ENCODE measurements at places on chromosomes 12 and 14.

- DNase-seq = no peak
These were observed 20.3 kb downstream of the OLR1 start for GRCh38 chr12:10151621-10152020.

DNA sequence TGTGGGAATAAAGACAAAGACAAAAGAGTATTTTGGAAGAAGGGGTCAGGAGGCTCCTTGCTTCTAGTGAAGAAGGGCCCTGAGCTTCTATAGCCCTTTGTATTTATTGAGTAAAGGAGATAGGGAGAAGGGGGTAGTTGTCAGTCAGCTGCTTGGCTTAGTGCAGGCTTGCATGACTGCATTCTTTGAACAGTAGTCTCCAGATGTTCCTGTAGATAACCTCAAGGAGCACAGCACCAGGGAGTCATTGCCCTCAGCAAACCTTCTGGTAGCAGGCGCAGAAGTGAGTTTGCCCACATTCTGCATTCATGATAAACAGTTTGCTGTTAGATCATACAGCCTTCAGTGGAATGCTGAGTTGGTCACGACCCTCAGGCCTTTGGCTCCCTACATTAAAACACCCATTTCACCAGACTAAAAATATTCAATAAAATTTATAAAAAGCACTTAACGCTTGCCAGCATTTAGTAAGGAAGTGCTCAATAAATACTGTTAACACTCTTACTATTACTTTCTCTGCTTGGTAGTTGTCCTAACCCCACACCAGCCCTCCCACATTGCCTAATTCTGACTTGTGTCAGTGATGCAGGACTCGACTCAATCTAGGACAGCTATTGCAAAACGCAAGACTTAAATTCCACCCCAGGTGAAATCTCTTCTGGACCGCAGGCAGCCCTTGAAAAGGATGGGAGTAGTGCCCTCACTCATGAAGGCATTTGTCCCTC is 3.0 kb upstream of the DHRS4 start:
- no peak for DNase-seq

DNA sequence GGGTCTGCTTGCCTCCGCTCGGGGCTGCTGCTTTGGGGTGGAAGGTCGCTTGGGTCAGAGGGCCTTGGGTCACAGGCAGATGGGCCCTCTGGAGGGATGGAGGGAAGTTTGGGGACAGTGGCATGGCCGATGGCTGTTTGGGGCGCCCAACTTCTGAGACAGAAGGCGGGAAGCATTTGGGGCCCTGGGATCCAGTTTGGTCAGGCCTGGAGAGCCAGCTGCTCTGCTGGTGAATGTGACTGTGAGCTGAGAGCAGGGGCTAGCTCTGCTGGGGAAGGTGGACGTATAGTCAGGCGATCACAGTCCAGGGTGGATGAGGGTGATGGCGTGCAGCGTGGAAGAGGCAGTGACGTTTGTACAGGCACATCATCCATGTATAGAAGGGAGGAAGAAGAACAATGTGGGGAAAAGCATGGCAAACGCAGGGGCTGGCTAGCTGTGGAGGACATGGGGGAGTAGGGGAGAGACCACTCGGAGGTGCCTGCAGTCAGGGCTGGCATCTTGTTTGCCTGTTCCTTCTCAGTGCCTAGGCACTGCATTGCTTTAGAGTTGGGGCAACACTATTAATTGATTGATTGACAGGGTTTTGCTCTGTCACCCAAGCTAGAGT is 57.5 kb downstream of the TSPAN9 start:
- DNase-seq = no peak

DNA sequence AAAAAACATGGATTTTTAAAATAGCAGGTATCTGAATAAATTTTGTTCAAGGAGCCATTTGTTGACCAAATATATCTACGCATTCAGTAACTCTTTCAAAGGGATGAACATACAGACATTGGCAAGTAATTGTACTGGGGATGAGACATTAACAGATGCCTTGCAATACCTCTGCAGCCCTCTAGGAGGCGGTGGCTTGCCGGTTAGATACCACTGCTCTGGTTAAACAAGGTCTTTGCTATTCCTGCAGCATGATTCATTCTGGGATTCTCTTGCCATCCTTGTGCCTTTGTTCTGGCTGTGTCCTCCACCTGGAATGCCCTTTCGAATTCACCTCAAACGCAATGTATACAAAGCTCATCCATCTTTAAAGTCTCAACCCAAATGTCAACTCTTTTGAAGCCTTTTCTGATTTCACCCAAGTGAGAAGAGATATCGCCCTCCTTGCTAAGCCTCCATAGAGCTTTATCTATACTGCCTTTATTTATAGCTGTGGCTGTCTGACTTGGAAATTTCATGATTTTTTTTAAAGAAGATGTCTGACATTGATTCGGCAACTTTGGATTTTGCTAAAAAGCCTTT is 131.0 kb upstream of the SRRM4 start:
- DNase-seq = no peak

- DNase-seq = no peak
These were observed 917.7 kb downstream of the DIO2 start for GRCh38 chr14:79293482-79294177.

DNA sequence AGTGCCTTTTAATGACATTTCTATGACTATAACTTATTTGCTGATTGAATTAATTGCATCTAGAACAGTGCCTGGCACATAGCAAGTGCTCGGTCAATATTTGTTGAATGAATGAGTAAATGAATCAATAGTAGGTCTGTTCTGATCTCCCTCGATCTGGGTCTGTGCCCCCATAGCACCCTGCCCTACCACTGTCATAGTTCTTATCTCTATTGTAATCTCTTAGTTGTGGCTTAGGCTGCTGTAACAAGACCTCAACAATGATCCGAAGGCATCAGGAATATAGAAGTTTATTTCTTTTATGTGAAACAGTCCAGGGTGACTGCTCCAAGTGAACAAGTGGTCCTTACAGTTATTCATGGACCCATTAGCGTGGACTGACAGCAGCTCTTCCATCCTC is 44.0 kb upstream of the RPH3A start:
- no peak for DNase-seq

GRCh38 chr12:2998789-2999264 is 39.6 kb downstream of the TEAD4 start:
- DNase-seq = no peak

DNA sequence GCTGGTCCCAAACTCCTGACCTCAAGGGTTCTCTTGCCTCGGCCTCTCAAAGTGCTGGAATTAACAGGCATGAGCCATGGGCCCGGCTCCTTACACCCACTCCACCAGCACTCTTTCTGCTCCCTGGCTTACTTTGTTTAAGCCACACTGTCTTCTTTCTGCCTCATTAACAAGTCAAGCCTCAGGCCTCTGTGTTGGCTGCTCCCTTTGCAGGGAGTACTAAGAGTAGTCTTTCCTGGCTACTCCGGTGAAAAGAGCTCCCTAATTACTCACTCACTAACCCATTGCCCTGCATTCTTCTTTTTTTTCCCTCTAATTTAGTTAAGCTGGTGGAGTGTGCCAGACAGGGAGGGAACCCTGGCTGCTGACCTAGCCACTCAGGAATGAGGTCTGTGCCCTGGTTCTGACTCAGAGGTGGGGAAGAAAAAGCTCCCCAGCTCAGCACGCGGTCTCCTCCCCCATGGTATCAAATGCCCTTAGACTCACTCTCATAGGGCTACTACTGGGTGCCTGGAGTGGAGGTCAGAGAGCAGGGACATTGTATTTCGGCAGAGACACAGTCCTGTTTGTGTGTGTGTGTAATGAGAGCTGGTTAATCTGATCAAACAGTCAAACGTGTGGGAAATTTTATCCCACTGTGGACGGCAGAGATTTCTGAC is 19.8 kb downstream of the GALNT6 start:
- DNase-seq = no peak

GRCh38 chr14:71905860-71906259 is 26.4 kb upstream of the RGS6 start:
- no peak for DNase-seq

GRCh38 chr12:123070267-123071081 is 80.4 kb downstream of the PITPNM2 start:
- no peak for DNase-seq

- DNase-seq = no peak
These were observed 125.4 kb downstream of the LRIG3 start for GRCh38 chr12:58794859-58795258.

DNA sequence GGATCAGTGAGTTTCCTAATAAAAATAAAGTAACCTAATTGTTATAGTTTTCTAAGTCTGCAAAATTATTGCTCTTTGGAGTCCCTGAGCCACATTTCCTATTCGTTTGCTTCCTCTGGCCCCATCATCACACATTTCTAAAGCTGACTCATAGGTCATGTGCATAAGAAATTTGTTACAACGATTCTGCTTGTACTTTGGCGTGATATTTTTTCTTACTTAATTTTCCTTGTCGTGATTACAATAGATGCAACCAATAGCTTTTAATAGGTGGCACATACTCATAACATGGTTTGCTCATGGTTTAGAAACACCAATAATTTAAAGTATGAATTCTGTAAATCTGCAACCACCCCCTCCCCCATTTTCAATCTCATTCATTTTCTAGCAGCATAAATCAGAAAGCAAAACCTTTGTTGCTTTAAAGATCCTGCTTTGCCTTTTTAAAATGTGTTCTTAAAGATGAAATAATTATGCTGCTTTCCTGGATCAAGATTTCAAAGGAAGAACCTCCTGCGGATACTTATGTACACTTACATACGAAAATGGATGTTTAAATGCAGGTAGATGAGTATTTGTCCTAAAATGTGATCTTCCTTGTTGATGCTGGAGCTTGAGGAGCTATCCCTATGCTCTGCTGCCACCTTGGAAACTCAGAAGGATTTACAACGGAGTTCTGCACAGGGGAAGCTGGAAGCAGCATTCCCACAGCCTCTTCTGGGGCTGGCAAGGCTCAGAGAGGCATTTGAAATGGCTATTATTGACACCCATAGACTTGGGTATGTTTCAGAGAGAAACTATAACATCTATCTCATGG is 1.7 kb upstream of the FLRT2 start:
- DNase-seq = no peak

DNA sequence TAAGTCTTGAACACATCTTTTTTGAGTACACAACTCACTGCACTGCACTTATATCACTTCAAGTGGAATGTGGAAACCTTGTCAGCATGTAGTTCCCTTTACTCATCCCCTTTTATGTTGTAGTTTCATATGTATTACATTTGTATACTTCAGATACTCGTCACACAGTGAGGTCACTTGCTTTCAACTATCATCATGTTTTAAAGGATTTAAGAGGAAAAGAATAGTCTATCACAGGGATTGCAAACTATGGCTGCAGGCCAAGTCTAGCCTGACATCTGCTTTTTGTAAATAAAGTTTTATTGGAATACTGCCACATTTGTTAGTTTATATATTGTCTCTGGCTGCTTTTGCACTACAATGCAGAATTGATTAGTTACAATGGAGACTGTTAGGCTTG is 24.3 kb downstream of the CNOT2 start:
- DNase-seq = no peak

- no peak for DNase-seq
These were observed 1.6 kb downstream of the ART4 start for GRCh38 chr12:14841761-14842160.

DNA sequence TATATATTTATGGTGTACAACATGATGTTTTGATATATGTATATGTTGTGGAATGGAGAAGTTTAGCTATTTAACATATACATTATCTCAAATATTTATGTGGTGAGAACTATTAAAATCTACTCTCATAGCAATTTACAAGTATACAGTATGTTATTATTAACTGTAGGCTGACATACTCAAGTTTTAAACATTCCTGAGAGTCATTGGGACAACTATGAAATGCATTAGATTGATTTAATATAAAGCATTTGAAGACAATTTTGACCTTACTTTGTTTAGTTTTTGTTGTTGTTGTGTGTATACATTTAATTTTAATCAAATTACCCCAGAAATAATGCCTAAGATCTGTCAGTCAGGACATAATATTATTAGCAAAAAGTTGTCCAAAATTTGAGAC is 99.5 kb downstream of the LRRK2 start:
- no peak for DNase-seq
